ENCODE measurements at places on chromosomes 5 and 9. TPM values are rescaled to one million over a fixed set of nuclear protein-coding genes. Genes with fewer than 3 reads are reported as not detected.

Gene FABP6
- not detected for total RNA-seq

Gene PCDHGA2
- 0.17 TPM for total RNA-seq

Gene KIAA0825
- total RNA-seq, result 0.47 TPM

Gene IL4
- total RNA-seq, result 56.9 TPM

Gene NRARP
- total RNA-seq, result 15.4 TPM

Gene GZMA
- total RNA-seq, result 88.1 TPM
